OCI-LY7 (cell line): ENCODE measurements at places on chromosomes 7 and 10. TPM values are rescaled to one million over a fixed set of nuclear protein-coding genes. Genes with fewer than 3 reads are reported as not detected.

The GIMAP2 gene
- total RNA-seq, result 0.79 TPM in 1 of 2 replicates, not detected in the other

The EPHA1 gene
- total RNA-seq, result not detected in 2 replicates

The EGFR gene
- total RNA-seq, result 0.15 and 0.27 TPM in 2 replicates

The GPR26 gene
- not detected in 2 replicates for total RNA-seq

The AHR gene
- not detected in 2 replicates for total RNA-seq

The COBL gene
- total RNA-seq, result not detected in 2 replicates

The PODXL gene
- total RNA-seq, result 2.1 and 2.2 TPM in 2 replicates

The TPST1 gene
- total RNA-seq, result 3.5 and 6.3 TPM in 2 replicates

The VWC2 gene
- total RNA-seq, result not detected in 2 replicates

The SFTPA2 gene
- not detected in 2 replicates for total RNA-seq

DNA sequence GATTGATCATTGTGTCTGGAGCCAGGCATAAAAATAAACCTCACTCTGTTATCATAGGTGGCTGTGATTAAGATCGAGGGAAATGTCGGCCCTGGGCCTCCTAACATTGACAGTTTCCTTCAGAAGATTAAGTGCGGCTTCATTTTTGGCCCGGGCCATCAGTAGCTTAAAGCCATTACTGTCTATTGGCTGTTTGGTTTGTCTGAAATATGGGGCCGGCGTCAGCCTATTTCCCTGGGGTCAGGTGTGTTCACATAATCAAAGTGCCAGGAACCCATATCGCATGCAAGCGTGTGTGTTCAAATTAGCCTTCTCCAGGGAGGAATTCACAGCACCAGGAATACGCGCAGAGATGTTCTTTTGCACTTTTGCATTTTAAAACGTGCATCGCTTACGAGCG is 114.7 kb downstream of the CUX1 start:
- peak; percentile 38 for DNase-seq

DNA sequence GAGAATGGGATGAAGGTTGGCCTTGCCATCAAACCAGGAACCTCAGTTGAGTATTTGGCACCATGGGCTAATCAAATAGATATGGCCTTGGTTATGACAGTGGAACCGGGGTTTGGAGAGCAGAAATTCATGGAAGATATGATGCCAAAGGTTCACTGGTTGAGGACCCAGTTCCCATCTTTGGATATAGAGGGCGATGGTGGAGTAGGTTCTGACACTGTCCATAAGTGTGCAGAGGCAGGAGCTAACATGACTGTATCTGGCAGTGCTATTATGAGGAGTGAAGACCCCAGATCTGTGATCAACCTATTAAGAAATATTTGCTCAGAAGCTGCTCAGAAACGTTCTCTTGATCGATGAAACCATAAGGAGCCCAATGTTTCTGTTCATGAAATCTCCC is 637 bp downstream of the RPEL1 start:
- no peak for DNase-seq

GRCh38 chr7:12964836-12965235 is 277.4 kb downstream of the ARL4A start:
- no peak for DNase-seq

DNA sequence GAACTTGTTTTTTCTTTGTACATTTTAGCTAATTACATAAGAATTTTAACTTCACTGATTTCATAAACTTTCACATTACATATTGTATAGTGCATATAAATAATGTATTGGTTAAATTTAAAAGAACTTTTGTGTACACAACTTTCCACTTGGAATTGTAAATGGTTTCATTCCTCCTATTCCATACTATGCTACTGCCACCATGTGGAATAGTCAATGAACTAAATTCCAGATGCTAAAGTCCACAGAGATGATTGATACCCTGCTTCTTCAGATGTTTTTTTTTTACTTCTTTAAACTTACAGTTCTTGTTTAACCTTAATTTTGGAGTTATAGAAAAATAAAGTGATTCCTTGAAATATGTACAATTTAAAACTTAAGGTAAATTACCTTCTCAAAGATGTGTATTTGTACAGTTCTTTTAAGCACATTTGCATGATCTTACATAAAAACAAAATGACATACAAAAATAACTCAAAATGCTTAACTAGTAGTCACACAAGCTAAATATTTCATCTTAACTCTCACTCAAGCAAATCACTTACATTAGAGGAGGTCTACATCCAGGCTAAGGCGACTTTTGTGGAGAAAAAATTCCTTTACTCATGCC is 247.6 kb upstream of the HGF start:
- peak; percentile 19 for DNase-seq

- DNase-seq, result no peak
Observed at GRCh38 chr10:103789771-103790201, 65.6 kb downstream of the SH3PXD2A start.

GRCh38 chr10:30111340-30112022 is 52.1 kb upstream of the JCAD start:
- DNase-seq, result no peak

GRCh38 chr7:16967300-16967811 is 85.6 kb upstream of the AGR3 start:
- no peak for DNase-seq

- no peak for DNase-seq
Observed at GRCh38 chr10:126198681-126199080, 189.6 kb downstream of the ADAM12 start.

DNA sequence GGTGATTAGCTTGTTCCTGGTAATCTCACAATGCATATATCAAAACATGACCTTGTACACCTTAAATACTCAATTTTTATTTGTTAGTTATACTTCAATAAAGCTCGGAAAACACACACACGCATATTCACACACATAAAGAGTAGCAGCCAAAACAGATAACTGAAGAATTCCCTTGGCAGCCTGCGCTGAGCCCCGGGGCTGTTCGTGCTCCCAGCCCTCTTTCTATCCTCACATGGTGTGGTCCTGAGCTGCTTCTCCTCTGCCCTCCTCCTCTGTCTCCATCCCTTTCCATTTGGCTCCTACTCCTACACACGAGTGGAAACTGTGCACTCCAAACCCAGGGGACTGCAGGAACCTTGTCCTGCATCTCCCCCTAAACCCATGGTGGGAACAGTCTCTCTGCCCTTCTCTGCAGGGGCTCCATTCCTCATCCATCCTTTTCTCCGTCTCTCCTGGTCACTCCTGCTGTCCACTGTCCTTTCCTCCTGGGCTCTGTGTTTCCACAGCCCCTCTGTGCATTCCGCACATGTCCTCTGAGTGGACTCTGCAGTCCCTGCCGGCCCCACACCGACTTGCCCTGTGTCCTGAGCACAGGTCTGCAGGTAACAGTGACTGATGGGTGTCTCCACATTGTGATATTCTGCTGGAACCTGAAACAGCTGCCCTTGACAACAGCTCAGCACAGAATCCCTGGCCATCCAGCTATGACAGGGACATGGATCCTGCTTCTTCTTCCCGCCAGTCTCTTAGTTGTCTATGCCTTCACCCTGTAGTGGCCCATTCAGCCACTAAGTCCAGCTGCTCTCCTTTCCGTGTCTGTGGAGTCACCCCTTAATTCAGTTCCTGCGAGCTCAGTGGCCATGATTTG is 216.8 kb upstream of the ZNF32 start:
- DNase-seq, result no peak

GRCh38 chr10:43000651-43001426 is 76.0 kb upstream of the RET start:
- no peak for DNase-seq

DNA sequence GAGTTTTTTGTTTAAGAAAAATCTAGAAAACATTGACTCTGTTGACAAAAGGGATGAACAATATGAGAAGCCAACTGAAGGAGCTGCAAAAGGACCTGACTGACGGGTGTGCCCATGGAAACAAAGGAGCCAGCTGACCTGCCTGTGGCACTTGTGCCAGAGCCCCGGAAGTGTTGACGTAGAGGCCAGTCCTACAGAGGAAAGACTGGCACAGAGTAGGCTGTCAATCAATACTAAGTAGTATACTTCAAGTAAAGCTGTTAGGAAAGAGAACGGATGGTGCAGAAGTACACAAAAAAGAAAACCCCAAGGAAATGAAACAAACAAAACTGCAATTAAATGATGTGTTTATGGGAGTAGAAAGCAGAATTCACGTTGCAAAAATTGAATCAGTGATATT is 19.0 kb upstream of the ABI1 start:
- peak; percentile 17 for DNase-seq

- no peak for DNase-seq
Observed at GRCh38 chr7:121351682-121352081, 22.9 kb downstream of the WNT16 start.

GRCh38 chr10:124699471-124700292 is 44.5 kb downstream of the FAM53B start:
- DNase-seq, result no peak

DNA sequence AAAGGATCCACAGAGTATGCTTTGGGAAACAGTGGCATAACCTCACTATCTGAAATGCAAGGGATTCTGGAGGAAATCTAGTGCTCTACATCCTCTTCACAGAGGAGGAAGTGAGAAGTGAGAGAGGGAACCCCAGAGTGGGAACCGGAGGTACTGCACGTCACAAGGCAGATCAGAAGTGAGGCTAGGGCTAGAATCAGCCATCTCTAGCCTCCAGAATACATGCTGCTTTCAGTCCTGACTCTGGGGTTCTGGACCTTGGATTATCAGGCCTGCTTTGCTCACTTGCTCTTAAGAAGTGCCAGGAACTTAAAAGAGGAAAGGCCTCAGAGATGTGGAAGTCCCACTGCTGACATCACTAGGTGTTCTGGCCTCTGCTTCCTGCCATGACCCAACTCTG is 25.7 kb downstream of the ZNF503 start:
- peak; percentile 29 for DNase-seq

DNA sequence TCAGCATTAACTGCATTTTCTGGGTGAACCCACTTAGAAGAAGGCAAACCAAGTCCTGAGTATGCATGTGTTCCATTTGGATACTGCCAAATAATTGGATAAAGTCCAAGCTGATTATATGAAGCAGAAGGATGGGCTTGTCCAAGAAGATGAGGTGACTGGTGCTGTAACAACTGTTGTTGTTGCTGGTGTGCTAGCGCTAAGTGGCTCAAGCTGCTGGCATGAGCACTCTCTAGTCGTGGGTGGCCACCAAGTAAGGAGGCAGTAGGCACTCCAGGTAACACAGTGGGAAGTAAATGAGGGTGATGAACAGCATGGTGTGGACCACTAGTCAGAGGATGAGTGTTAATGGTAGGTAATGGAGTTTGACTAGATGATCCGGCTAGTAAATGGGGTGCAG is 80.4 kb downstream of the NRBF2 start:
- DNase-seq, result no peak

- no peak for DNase-seq
Observed at GRCh38 chr10:31816318-31816717, 112.3 kb downstream of the ARHGAP12 start.

GRCh38 chr7:129993275-129993674 is 40.5 kb upstream of the UBE2H start:
- no peak for DNase-seq
